ENCODE measurements at places on chromosomes 7 and 10.

DNA sequence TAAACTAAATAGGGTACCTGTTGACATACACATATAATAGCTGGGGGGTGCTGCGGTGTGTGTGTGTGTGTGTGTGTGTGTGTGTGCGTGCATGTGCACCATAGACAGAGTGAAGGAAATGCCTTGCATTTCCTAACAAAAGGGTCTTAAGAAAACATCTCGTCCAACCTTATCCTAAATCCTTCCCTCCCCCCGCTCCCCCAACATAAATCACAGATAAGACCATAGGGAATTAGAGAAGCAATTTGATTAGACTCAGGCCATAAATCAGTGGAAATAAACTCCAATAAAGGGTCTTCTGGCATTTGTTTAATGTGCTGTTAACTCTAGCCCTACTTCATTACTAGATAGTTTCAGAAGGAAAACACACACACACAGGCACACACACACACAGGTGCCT, 148.5 kb downstream of the PPP1R17 start:
- DNase-seq, result no peak

DNA sequence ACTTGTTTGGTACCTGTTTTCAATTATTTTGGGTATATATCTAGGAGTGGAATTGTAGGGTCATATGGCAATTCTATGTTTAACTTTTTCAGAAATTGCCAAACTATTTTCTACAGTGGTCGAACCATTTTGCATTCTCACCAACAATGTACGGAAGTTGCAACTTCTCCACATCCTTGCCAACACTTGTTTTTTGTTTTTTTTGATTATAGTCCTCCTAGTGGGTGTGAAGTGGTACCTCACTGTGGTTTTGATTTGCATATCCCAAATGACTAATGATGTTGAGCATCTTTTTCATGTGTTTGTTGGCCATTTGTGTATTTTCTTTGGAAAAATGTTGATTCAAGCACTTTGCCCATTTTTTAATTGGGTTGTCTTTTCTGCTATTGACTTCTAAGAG, 122.1 kb downstream of the RPS24 start:
- DNase-seq, result no peak

GRCh38 chr10:123240250-123240649, 86.0 kb downstream of the BUB3 start:
- no peak for DNase-seq

GRCh38 chr7:79979437-79979836, 155.2 kb upstream of the GNAI1 start:
- DNase-seq, result no peak

- DNase-seq, result no peak
These were observed 1.8 kb downstream of the KLLN start for GRCh38 chr10:87861566-87861952.

DNA sequence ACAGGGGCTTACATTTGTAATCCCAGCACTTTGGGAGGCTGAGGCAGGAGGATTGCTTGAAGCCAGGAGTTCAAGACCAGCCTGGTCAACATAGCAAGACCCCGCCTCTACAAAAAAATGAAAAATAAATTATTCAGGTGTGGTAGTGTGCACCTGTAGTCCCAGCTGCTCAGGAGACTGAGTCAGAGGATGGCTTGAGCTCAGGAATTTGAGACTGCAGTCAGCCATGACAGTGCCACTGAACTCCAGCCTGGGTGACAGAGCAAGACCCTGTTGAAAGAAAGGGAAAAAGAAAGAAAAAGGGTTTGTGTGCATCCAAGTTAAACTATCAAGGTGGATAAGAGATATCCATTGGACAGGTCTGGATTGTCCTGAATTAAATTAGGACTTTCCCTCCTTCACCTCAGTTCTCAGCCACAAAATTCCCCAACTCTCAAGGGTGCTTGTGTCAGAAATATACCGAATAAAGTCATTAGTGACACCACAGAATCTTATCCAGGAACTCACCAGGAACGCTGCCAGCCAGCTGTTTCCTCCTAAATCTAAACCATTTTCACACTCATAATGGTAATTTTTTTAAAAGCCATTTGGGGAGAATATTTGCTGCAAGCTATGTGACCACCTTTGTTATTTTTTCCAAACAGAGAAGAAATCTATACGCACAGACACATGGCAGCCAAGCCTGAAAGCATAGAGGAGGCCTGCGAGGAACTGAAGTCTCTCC, 12.0 kb downstream of the AFAP1L2 start:
- no peak for DNase-seq

DNA sequence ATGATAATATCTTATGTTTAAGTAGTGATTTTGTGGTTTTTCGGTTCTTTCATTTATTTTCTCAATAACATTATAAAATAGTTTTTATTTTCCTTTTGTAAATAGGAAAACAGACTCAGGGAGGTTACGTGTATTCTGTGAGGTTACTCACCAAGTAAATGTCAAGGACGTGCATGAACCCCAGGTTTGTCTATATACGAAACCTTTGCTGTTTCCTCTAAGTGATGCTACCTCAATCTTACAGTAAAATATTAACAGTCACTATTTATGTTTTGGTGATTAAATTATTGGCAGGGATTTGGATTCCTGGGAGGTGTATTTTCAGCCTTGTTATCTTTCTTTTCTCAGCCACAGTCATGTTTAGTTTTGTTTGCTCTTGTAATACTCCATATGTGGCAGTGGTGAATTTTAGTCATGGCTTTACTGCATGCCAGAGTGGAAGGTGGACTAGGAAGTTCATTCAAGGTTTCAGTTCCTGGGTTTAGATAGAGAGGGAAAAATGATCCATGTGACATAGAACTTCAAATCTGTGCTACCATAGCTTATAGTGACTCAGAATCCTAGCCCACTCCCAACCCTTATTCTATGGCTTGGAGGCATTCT, 139.9 kb downstream of the ARL4A start:
- no peak for DNase-seq

- no peak for DNase-seq
These were observed 202.2 kb downstream of the TMEM178B start for GRCh38 chr7:141276031-141276430.

- no peak for DNase-seq
These were observed 24.1 kb downstream of the AMZ1 start for GRCh38 chr7:2711895-2712675.

- DNase-seq, result no peak
These were observed 107.5 kb upstream of the KIF5B start for GRCh38 chr10:32163762-32164148.

- no peak for DNase-seq
These were observed 74.2 kb downstream of the MALSU1 start for GRCh38 chr7:23373151-23374004.

DNA sequence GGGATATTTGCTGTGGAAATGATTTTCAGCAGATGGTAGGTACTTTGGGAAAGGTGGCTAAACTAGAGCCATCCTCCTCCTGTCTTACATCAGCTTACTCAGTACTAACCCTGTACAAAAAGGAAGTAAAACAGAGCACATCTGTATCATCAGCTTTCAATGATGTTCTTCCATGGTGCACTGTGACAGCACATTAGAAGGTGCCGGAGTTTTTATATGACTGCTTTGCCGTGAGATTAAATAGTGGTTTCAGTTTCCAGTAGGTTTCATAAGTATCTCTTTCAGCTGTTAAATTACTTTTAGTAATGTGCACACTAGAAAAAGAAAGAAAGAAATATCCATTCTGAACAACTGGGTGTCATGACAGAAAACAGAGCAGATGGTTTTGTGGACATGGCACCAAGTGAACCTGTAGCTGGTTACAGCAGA, 86.5 kb downstream of the ARID5B start:
- DNase-seq, result no peak

- no peak for DNase-seq
These were observed 22.4 kb downstream of the FBXW4 start for GRCh38 chr10:101672536-101672935.

- DNase-seq, result no peak
These were observed 36.4 kb downstream of the ZNF438 start for GRCh38 chr10:30995081-30995770.

- no peak for DNase-seq
These were observed 42.3 kb upstream of the VDAC2 start for GRCh38 chr10:75168275-75168674.

GRCh38 chr7:106313456-106313901, 28.7 kb upstream of the NAMPT start:
- DNase-seq, result no peak

DNA sequence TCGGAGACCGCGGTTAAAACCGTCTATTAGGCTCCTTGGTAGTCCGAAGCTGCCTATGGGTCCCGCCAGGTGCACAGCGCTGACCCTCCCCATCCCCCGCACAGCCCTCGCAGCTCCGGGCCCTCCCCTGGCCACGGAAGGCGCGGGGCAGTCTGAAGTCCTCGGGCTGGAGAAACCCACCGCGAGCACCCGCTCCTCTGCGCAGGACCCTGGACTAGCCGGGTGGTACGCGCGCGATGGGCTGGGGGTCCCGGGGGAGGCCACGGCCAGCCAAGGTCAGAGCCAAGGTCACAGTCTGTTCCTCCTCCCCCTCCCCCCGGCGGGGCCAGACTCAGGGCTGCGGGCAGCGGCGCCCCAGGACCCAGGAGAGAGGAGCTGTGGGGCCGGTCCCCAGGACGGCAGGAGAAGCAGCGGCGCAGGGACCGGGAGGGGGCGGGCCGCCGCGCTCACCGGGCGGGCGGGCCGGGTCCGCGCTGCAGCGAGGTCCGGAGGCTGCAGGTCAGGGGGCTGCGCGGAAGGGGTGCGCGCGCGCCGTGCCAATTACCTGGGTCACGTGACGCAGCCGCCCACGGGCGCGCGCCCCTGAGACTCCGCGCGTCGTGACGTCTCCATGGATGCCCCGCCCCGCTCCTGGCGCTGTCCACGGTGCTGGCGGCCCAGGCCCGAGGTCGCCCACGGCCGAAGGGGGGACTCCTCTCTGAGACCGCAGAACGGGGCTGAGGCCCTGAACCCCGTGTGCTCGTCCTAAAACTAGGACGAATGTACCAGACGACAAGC, at the start of gene OGDHL:
TSS of gene OGDHL (minus strand) at position 535 of the 777 bp plus-strand sequence. CDS start 3,731 bp downstream, outside the sequence.
- DNase-seq, result peak; percentile 28

GRCh38 chr7:117157241-117158209, 165.3 kb downstream of the WNT2 start:
- no peak for DNase-seq

DNA sequence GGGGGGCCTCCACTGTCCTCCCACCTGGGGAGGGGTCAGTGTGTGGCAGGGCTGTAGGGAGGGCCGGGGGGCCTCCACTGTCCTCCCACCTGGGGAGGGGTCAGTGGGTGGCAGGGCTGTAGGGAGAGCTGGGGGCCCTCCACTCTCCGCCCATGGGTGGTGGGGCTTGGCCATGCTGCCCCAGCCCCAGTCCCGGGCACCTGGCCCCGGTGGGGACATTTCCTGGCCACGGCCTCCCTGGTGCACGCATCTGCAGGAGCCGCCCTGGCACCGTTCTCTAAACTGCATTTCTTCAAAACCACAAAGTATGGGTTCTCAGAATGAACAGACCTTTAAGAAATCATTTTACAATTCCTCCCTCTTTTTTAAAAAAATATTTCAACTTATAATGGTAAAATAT, 89.3 kb upstream of the PDGFA start:
- DNase-seq, result no peak

DNA sequence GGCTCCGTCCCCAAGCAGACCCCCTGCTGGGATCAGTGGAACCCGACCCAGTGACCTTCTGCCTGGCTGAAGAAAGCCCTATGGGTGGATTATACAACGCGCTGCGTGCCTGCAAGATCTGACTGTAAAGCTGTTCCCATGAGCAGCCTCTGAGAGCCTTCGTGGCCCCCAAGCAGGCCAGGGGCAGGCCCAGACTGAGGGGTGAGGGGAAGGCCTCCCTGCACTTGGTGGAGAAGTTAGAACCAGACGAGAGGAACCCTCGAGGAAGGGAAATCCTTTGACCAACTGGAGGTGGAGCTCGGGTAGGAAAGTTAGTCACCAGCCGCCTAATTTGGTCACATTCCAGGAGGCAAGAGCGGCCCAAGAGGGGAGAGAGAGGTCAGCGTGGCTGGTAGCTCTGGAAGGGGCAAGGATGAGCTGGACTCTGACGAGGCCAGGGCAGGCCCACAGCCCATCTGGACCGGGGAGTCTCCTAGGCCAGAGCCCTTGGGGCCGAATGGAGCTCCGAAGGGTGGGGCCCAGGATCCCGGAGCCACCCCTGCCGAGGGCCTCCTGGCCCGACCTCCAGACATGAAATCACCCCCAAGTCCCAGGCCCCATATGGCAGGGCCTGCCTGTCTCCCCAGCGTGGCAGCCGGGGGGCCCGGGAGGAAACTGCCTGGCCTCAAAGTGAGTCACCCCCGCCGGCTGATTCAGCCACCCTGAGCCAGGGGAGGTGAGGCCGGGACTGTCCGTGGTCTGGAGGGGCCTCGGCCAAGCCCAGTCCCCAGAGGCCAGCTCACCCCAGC, 23.3 kb upstream of the PDGFA start:
- DNase-seq, result no peak

DNA sequence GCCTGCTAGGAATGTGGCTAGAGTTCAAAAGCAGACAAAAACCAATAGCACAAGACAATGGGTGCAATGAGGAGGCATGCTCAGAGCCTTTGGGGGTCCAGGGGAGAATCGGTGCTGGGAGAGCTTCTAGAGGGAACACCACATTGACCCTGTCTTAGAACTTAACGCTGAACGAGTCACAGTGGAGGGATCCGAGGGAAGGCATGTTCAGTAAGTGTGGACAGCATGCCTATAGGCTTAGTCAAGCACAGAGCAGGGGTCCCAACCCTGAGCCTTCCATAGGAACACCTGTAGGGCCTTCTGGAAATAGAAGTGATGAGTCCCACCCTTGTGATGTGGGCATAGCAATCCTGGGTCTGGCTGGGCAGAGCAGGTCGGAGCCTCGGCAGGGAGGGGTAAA, 148.7 kb downstream of the PKD1L1 start:
- no peak for DNase-seq

DNA sequence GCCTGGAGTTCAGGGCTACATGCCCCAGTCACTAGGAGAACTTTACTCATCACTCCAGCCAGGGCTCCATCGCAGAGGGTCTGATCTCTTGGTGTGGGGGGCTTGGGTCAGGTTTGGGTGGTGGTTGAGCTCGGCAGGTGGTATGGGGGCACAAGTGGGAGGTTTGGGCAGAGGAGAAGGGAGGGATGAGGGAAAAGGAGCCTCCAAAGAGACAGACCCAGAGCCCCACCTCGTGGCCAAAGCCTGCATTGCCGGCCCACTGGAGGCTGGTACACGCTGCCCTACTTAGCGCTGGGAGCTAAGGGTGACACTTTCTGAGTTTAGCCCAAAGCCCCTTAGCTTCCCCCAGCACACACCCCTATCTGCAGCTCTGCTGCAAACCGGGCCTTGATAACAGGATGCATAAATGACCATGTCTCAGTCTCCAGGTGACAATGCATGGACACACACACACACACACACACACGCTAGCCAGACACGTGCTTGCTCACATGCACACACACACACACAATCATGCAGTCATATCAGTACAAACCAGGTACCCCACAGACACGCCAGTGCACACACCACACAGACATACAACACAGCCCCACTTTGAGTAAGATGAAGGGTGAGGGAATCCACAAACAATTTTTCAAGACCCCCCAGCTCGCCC, 14.7 kb downstream of the LZTS2 start:
- no peak for DNase-seq

GRCh38 chr7:34734771-34735170, 76.8 kb downstream of the NPSR1 start:
- DNase-seq, result no peak
